ENCODE measurements at places on chromosomes 2 and 18.

GRCh38 chr2:107411267-107411666 lies 415.4 kb upstream of the RGPD4 start:
- no peak for DNase-seq

DNA sequence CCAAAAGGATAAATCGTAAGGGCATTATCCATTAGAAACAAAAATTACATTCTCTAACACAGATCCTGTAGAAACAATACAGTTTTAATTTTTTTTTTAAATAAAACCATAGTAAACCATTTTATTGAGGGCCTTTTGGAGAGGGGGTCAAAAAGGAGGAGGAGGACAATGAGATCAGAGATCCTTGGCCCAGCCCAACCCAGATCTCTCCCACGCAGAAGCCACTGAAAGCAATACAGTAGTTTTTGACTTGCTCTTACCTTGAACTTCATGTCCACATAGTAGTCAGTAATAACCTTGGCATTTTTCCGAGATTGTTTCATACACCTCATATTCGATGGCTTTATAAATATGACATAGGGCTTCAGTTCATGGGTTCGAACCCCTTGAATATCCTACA lies 4.1 kb upstream of the TMEM237 start:
- no peak for DNase-seq

DNA sequence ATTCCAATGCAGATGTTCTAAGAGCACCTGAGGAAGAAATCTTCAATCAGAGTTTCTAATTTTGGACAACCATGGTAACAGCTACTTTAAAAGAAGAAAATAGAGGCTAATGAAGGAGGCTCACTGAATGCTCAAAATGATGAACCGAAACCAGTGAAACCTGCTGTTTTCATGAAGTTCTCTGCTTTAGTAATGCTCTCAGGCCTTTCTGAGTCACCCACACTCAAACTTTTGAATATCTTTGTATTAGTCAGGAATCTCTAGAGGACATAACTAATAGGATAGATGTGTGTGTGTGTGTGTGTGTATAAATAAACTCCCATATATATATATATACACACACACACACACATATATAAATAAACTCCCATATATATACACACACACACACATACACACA lies 76.9 kb upstream of the RIT2 start:
- DNase-seq, result no peak

- DNase-seq, result no peak
Observed at GRCh38 chr2:185417111-185417510, 321.5 kb upstream of the FSIP2 start.

DNA sequence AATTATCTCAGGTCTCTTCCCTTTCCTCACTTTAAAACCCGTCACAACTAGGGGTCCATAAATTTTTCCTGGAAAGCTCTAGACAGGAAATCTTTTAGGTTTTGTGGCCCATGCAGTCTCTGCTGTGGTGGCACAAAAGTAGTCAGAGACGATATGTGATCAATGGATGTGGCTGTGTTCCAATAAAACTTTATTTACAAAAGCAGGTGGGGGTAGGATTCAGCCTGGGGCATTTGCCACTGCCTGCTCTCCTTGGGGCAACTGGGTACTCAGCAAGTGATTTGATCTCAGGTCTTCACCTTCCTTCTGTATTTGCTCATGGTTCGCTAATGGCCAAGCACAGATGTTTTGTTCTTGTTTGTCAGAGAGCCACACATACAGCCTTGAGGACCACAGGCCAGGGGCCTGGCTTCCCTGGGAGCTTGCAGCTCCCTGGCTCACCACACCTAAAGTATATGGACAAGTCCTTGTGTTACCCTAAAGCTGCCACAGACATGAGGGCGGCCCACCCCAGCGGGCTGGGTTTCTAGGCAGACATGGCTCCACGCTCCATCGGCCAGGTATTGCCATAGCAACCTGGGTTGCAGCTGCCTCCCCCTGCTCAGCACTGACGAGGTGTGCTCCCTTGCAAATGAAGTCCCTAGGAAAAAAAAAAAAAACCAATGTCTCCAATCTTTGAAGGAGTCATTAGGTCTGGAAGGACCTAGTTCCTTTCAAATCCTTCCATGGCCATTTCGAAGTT lies 89.7 kb upstream of the YWHAQ start:
- no peak for DNase-seq

DNA sequence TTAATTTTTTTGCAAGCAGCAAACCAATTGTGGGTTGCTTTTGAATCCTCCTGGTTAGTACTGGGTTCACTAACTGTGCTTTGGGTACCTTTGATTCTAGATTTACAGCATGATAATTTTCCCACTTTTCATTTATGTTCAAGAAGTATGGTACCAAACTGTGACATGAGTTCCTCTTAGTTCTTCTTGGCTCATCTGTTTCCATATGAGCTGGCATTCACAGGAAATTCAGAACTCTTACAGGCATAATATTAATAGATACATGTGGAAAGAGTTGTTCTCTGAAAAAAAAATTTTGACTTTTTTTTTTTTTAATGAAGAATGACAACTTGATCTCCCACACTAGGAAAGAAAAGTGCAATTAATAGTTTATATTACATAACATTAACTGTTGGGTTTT lies 59.4 kb downstream of the FMNL2 start:
- no peak for DNase-seq

GRCh38 chr2:97928591-97928990 lies 67.2 kb downstream of the TMEM131 start:
- DNase-seq, result no peak

GRCh38 chr2:182133195-182133891 lies 147.7 kb downstream of the PPP1R1C start:
- no peak for DNase-seq

Measured in stimulated activated CD4-positive, alpha-beta T cell treated with anti-CD3 and anti-CD28 coated beads, Interleukin-4, amount 100 ng/mL, for 4 hours (primary cell).